Vein endothelial cell (primary cell): ENCODE measurements at places on chromosomes 12 and 14. TPM values are rescaled to one million over a fixed set of nuclear protein-coding genes. Genes with fewer than 3 reads are reported as not detected.

KERA gene
- total RNA-seq, result not detected in 2 replicates

OR10AD1 gene
- not detected in 2 replicates for total RNA-seq

SERPINA10 gene
- not detected in 2 replicates for total RNA-seq

KRT6C gene
- total RNA-seq, result not detected in 2 replicates

CLECL1 gene
- not detected in 2 replicates for total RNA-seq

LMNTD1 gene
- 0.29 TPM in 1 of 2 replicates, not detected in the other for total RNA-seq

OTX2 gene
- total RNA-seq, result not detected in 2 replicates

TAS2R9 gene
- total RNA-seq, result 0.19 TPM in 1 of 2 replicates, not detected in the other

TAS2R43 gene
- total RNA-seq, result 1.3 and 1.6 TPM in 2 replicates

LRFN5 gene
- 0.10 TPM in 1 of 2 replicates, not detected in the other for total RNA-seq

NDUFA12 gene
- 70.9 and 102 TPM in 2 replicates for total RNA-seq

UBE2N gene
- 97.2 and 111 TPM in 2 replicates for total RNA-seq

DLK1 gene
- total RNA-seq, result not detected in 2 replicates

PSMD9 gene
- total RNA-seq, result 29.7 and 82.3 TPM in 2 replicates

RNASE2 gene
- total RNA-seq, result not detected in 2 replicates

C12orf60 gene
- 1.6 and 2.2 TPM in 2 replicates for total RNA-seq

RARG gene
- total RNA-seq, result 8.5 and 12.3 TPM in 2 replicates
